ENCODE measurements at places on chromosomes 11 and 22.

- DNase-seq: no peak
Observed at GRCh38 chr22:39748877-39749276, 144.7 kb downstream of the ENTHD1 start.

GRCh38 chr11:75635066-75635862 is 33.6 kb downstream of the MAP6 start:
- peak; percentile 59 for DNase-seq

DNA sequence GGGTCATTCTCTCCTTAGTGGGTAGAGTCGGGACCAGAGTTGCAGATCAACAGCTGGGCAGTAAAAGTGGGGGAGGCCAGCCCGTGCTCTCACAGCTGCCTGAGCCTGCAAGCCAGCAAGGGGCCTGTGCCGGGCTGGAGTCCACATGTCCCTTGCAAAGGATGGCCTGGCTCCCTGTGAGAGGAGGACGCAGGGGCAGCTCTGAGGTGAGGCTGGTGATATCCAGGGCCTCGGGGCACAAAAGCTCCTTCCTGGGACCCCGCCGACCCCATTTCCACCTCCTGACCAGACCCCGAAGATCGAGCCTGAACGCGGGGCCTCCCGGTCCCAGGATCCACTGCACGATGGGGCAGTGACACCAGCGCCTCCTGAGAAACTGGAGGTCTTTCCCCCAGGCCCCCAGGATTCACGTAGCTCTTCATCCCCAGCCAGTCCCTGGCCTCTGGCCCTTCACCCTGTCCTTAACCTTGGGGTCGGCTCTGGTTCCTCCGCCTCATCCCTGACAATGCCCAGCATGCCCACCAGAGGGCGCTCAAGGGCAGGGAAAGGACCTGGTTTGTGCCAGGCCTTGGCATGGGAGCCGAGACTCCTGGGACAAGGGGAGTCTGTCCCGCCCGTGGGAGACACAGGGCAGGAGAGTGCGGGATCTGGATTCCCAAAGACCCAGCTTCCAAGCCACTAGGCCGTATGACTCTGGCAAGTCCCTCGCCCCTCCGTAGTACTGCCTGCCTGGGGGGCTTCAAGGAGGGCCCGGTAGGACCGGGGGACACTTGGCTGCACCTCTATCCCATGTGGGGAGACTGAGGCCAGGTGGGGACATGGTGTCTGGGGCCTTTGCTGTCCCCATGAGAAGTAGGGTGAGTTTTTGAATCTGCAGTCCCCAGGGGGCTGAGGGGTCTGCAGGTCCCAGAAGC is 17.8 kb upstream of the WNT7B start:
- DNase-seq: peak; percentile 76

DNA sequence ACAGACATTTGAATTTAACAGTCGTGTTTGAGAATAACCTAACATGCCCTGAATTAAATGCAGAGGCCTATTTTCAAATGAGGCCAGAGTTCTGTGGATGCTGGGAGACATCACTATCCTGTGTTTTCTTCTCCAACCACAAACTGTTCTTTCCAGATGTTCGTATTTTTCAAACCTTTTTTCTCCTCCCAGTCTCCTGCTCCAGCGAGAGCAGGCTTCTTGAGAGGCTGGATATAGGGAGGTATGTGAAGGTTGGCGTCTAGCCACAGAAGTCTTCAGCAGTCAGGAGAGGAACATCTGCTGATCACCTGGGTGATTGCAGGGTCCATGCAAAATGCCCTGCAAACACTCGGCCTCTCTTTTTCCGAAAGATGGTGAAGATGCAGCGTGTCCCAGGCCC is 126.3 kb downstream of the C11orf91 start:
- peak; percentile 8 for DNase-seq

GRCh38 chr11:13841393-13841792 is 121.1 kb upstream of the SPON1 start:
- no peak for DNase-seq

DNA sequence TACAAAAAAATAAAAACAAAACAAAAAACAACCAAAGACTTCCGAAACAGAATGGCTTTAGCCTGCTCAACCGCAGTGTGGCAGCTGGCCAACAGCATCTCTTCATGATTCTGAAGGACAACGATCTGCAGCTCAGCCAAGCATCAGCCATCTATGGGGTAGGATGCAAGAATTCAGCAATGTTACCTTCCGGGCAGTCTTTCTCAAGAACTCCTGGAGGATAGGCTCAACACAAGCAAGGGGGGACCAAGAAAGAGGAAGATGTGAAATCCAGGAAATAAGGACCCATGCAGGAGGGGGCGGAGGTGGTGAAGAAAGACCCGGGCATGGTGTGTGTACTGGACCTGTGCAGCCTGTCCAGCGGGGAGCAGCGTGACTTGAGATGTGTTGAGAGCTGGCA is 3.5 kb upstream of the TSPO start:
- DNase-seq: no peak

DNA sequence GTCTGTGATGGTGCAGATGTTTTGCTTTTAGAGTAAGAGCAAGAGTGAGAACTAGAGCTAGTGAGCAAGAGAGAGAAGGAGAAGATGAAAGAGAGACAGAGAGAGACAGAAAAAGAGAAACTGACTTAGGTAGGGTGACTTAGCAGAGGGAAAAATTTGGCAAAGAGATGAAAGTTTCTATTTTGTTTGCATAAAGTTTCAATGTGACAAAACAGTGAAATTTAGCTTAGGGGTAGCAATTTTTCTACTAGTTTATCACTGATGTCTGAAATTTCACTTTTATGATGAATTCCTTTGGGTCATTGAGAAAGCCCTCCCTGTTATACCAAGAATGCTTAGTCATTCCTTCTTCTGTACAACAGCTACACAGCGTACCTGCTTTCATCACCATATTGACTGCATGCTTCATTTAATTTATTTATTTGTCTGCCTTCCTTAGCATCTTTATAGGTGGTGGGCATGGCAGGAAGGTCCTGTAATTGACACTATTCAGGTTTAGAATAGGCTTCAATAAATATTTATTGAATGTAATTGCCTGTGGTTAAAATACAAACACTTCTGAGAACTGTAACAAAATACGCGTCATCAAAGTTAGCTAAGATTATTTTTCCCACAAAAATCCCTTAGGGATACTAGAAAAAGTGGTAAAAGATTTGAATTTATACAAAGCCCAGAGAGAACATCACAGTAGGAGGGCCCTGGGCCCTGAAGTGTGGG is 19.9 kb upstream of the CTSC start:
- DNase-seq: no peak

DNA sequence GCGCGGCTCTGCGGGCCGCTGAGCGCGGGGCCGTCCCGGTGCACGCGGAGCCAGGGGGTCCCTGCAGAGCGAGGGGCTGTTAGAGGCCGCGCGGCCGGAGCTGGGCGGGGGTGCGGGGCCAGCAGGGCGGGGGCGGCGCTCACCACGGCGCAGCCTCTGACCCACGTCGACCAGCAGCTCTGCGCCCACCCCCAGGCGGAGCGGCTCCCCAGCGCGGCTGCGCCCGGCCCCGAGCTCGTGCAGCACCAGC is 385 bp upstream of the SCO2 start:
- no peak for DNase-seq

GRCh38 chr11:131770801-131771200 is 400.4 kb downstream of the NTM start:
- DNase-seq: no peak

- DNase-seq: no peak
Observed at GRCh38 chr22:49418943-49419342, 408.7 kb downstream of the BRD1 start.

DNA sequence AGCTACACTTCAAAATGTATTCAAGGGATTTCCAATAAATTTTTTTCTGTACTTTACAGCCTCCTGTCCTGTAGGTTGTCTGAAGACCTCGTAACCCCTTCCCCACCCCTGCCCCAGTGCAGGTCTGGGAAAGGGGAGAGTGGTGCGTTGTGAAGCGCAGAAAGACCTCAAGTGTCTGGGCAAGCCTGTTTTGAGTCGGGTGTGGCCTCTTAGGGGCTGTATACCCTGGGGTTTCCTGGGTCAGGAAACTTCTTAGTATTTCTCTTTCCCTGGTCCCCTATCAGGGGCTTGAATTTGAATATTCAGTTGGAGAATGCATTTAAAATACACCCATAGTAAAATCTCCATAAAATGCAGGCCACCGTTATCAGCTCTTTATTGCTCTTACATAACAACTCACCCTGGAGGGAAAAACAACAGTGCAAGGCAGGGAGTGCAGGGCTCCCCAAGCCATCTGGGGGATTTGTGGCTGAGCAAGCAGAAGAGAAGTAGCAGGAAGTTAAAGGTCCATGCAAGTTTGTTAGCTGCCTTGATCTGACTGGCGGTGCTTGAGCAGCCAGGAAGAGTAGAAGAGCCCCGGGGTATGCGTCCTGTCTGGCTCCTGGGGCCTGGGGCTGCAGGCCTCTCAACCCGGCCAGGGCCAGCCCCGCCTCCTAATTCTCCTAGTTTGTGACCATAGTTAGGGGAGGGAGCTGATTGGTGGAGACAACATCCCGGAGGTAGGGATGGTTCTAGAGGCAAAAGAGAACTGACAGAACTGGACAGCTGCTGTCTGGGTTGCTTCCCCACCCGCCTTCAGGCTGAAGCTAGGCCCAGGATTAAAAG is 25.7 kb downstream of the ARHGAP1 start:
- DNase-seq: peak; percentile 52

DNA sequence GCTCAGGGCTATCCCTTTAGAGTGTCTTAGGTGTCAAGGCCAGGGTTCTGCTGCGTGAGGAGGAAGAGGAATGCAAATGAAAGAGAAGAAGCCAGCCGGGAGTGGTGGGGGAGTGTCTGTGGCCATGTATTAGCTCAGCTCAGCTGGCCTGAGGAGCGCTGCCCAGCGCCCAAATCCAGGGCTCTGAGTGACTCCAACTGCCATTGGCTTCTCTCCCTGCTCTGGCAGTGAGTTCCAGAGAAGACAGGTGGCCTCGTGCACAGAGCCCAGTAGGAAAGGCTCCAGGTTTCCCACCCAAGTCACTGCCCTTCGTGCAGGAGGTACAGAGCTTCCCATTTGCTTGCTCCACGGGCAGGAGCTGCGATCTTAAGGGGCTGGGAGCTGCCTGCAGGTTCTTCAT is 302.0 kb downstream of the KIRREL3 start:
- DNase-seq: no peak

GRCh38 chr11:69563946-69564775 is 76.8 kb upstream of the CCND1 start:
- DNase-seq: peak; percentile 46

- DNase-seq: peak; percentile 67
Observed at GRCh38 chr11:35487532-35488078, 37.8 kb downstream of the PAMR1 start.

GRCh38 chr11:75689863-75690609 is 21.2 kb upstream of the MAP6 start:
- DNase-seq: no peak

GRCh38 chr22:45888221-45889092 is 88.5 kb downstream of the WNT7B start:
- no peak for DNase-seq

- DNase-seq: no peak
Observed at GRCh38 chr11:1880746-1881441, 10.8 kb downstream of the PRR33 start.

DNA sequence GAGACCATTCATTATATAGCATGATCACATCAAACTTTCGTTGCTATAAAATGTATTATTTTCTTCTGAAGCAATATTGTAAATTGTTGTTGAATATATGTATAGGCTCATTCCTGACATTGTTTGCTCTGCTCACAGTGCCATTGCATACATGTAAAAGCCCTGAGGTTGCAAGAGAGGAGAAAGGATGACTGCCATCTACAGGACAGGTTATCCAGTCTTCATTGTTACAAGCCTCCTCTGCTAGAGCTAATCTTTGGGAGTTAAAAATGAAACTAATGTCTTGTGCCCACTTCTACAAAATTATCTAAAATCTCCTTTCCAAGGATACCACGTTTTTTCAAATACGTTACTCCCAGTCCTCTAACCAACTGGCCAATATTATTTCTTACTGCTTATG is 16.4 kb upstream of the OR5AL1 start:
- no peak for DNase-seq

- no peak for DNase-seq
Observed at GRCh38 chr11:77300695-77301094, 791 bp downstream of the GDPD4 start.

DNA sequence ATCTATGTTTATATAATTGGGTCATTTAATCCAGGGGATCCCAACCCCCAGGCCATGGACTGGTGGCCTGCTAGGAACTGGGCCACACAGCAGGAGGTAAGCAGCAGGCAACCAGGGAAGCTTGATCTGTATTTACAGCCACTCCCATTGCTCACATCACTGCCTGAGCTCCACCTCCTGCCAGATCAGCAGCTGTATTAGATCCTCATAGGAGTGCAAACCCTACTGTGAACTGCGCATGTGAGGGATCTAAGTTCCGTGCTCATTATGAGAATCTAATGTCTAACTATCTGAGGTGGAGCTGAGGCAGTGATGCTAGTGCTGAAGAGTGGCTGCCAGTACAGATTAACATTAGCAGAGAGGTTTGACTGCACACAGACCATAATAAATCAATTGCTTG is 32.8 kb downstream of the MS4A2 start:
- DNase-seq: no peak

GRCh38 chr22:33300165-33300564 is 242.0 kb upstream of the SYN3 start:
- no peak for DNase-seq
